Activated CD8-positive, alpha-beta T cell treated with anti-CD3 and anti-CD28 coated beads for 36 hours (primary cell): ENCODE measurements at places on chromosomes 5 and 9. TPM values are rescaled to one million over a fixed set of nuclear protein-coding genes. Genes with fewer than 3 reads are reported as not detected.
A peak's percentile ranks its signal among the peaks of the same experiment; 100 is the strongest.

- DNase-seq, result peak; percentile 37
Observed at GRCh38 chr9:125255781-125256391, 5.7 kb upstream of the GAPVD1 start.

GRCh38 chr9:124320062-124320973, 62.6 kb downstream of the NEK6 start:
- DNase-seq, result peak; percentile 60

DNA sequence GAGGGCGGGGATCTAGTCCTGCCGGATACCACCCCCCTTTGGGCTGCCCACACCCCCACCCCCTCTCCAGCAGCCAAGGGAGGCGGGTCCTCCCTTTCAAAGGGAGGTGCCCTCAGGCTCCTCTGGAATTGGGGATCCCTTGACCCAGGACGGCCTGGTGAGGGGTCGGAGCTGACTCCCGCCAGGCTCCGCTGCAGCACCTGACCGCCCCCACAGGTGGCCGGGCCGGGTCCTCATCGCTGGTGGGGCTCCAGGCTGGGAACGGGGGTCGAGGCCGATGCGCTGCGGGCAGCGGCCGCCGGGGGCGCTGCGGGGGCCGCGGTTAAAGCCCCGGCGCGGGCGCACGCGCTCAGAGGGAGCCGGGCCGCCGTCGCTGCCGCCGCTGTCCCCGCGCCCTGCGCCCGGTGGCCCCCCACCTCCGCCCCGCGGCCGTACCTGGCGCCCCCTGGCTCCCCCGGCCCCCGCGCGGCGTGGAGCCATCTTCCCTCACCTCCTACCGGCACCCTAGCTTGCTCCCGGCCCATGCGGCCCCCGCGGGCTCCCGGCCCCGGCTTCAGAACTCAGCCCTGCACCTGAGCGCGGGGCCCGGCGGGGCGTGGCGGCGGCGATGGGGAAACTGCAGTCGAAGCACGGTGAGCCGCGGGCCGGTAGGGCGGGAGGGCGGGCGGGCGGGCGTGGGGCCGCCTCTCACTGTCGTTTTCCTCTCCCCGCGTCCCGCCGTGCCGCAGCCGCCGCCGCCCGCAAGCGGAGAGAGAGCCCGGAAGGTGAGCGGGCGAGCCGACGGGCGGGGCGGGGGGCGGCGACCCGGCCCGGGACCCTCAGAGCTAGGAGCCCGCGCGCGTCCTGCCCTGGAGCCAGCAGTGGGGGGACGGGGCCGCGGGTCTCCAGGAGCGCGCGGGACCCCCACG, at the start of gene NKD2:
Gene NKD2, plus strand, starts transcription at position 352 of the 908 bp plus-strand sequence. Its CDS starts 256 bp downstream, at position 608.
- peak; percentile 53 for DNase-seq

GRCh38 chr5:114055318-114056184, 306.3 kb upstream of the KCNN2 start:
- DNase-seq, result no peak

DNA sequence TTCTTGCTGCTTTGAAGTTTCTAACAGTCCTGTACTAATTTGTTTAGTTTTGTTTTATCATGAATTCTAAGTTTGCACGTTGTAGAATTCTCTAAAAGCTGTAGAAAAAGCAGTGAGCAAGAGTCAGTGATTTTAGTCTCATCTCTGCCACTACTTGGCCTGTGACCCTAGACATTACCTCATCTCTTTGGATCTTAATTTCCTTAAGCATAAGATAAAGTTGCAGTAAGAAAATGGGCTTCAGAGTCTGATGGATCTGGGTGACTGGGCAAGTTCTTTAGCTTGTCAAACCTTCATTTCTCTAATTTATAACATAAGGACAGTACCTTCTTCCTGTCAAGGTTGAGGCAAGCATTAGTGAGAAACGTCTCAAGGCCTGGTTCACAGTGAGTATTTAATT, 247.9 kb downstream of the DMRT2 start:
- DNase-seq, result no peak

DNA sequence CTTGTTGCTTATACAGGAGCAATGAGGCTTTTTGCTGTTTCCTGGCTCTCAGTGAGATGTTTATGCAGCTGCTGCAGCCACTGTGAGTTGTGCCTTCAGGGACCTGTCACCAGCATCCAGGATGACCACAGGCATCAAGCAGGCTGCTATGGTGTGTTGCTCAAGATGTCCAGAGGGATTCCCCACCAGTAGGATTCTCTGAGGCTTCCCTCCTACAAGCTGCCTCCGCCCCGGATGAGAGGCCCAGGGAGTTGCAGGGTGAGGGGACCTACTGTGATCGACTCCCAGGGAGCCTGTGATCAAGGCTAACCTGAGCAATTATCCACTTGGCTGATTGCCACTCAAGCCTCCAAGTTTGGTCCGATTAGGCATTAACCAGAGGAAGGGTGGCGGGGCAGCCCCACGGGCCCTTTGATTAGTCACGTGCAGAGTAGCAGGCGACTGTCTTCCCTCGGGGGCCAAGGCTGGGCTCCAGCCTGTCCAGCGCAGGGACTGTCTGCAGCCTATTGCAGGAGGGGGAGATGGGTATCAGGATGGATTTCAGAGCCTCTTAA, 1.8 kb upstream of the FAT2 start:
- DNase-seq, result no peak

DNA sequence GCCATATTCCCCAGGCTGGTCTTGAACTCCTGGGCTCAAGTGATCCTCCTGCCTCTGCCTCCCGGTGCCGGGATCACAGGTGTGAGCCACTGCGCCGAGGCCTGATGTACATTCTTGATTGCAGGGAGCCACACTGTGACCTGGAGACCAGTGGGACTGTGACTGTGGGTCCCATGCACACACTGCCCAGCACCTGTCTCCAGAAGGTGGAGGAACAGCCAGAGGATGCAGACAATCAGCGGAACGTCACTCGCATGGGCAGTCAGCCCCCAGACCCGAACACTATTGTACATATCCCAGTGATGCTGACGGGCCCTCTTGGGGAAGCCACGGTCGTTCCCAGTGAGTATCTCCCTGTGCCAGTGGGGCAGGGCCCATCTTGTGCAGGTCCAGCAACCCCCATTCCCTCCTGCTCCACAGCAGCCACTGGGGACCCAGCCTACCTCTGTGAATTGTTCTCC, 147.3 kb downstream of the CACNA1B start:
- DNase-seq, result no peak

- DNase-seq, result no peak
Observed at GRCh38 chr9:136854113-136854841, 2.1 kb downstream of the MAMDC4 start.

GRCh38 chr9:126049088-126049487, 277.5 kb upstream of the MVB12B start:
- DNase-seq, result no peak

DNA sequence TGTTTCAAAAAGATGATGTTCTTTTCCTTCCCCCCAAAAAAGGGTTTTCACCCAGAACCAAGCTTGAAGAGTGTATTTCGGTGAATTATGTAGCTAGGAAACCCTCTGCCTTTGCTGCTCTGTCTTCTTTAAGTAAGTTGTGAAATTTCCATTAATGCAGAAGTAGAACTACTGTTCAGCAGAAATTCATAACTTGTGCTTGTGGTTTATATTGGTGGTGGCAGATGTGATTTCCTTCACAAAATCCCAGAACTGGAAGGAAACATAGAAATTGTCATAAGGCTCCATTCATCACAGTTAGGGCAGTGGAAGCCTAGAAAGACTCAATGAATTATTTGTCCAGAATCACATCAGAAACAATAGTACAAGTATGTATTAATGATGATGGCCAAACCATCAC, 42.1 kb upstream of the DAB2 start:
- DNase-seq, result no peak

The SGCD gene
- not detected for total RNA-seq

The ASTN2 gene
- 5.2 TPM for total RNA-seq

The RNF145 gene
- total RNA-seq, result 87.5 TPM

The PTRH1 gene
- total RNA-seq, result 16.0 TPM

The POLR3G gene
- 24.0 TPM for total RNA-seq
